ENCODE measurements at places on chromosomes 7 and 10.

DNA sequence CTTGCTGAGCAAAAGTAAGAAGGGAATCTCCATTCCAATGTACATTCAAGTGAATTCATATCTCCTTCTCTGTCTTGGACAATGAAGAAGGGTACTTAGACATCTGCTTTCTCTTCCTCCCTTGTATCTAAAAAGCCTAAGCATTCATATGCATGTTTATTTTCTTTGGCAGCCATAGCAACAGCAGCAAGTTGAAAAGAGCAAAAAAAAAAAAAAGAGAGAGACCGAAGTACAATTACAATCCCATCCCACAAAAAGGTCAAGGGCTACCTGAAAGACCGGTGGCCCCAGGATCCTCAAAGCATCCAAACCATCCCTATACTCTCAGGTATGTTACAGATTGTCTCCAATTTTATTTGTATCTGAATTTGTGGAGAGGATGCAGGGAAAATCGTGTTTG, 4.1 kb downstream of the OR2F1 start:
- DNase-seq, result no peak

- no peak for DNase-seq
These were observed 15.6 kb downstream of the RHEB start for GRCh38 chr7:151503902-151504714.

DNA sequence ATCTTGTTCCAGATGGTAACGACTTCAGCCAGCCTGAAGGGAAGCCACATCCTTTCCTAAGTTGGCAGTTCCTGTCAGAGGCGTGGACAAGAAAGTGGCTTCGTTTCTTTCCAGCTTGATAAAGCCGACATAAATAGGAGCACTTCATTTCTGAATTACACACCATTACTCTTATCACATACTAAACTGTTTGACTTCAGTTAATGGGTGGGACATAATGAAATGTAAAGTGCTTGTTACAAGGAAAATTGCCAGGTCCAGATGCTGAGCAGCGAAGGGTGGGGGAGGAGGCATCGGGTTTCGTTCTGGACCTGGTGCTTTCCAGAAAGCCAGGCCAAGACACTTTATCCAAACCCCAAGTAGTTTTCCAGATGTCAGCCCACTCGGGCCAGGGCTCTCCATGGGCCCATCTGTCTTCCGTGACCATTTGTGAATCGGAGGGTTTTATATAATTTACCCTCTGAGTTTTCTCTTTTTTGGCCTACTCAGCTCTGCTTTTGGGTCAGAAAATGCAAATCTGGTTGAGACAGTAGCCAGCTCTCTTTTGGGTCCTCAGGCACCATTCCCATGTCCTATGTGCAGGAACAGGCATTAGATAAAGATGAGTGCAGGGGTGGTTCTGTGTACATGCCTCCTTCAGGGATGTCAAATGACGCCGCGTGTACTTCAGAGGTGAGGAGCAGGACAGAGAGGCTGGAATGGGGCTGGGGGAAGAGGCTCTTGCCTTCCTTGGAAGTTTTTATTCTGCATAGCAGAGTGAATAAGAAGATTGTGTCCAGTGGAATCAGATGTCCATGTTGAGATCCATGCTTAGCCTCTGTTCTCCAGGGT, 90.2 kb downstream of the TACC2 start:
- DNase-seq, result no peak

GRCh38 chr7:80369321-80369720, 142.5 kb downstream of the GNAT3 start:
- no peak for DNase-seq

- DNase-seq, result no peak
These were observed 142.3 kb downstream of the XPNPEP1 start for GRCh38 chr10:109780997-109781396.

DNA sequence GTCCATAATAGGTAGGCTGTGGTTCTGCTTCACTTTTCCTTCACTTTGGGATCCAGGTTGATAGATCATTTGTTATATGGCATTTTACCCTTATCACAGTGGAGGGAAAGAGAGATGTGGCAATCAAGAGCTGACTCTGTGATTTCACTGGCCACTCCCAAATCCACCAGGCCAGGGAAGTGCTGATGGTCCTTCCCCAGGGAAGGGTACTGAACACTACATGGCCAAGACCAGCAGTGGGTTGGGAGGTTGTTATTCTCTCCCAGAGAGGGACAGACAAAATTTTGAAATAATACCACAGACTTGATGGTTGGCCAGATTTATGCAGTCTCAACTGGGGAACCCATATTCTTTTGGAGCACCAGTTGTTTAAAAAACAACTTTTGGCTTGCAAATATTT, 102.5 kb downstream of the SND1 start:
- DNase-seq, result no peak

GRCh38 chr7:47441796-47442604, 139.9 kb downstream of the TNS3 start:
- no peak for DNase-seq

GRCh38 chr7:36707898-36708297, 16.4 kb downstream of the AOAH start:
- DNase-seq, result no peak

GRCh38 chr7:44381494-44382220, 56.3 kb upstream of the CAMK2B start:
- DNase-seq, result no peak

- no peak for DNase-seq
These were observed 51.2 kb downstream of the PRKAG2 start for GRCh38 chr7:151825721-151826120.
